ENCODE measurements at places on chromosomes 3 and 15. TPM values are rescaled to one million over a fixed set of nuclear protein-coding genes. Genes with fewer than 3 reads are reported as not detected.

Gene CCDC80
- 0.28 TPM for total RNA-seq

Gene TGM4
- total RNA-seq = not detected

Gene CCR9
- not detected for total RNA-seq

Gene SUSD5
- total RNA-seq = not detected

Gene PLAAT1
- total RNA-seq = not detected

Gene CRYBG3
- 0.28 TPM for total RNA-seq

Gene FANCD2OS
- not detected for total RNA-seq

Gene KY
- not detected for total RNA-seq

Gene DUOXA1
- total RNA-seq = not detected

Gene BFSP2
- 19.2 TPM for total RNA-seq

Gene BCL2A1
- 2.3 TPM for total RNA-seq

Gene SH2D7
- total RNA-seq = not detected

Gene SAMD7
- 0.96 TPM for total RNA-seq

Gene PPP4R2
- 86.5 TPM for total RNA-seq

Gene GOLGA8G
- not detected for total RNA-seq

Gene ACKR4
- total RNA-seq = 3.8 TPM

Gene STAC
- not detected for total RNA-seq

Gene DPPA2
- total RNA-seq = not detected

Gene TICRR
- total RNA-seq = 44.4 TPM

Gene PPP1R14D
- total RNA-seq = not detected

Gene GABRG3
- total RNA-seq = not detected

Gene ECE2
- not detected for total RNA-seq

Gene ITGA11
- total RNA-seq = not detected

Gene SETD2
- 79.3 TPM for total RNA-seq

Gene CCDC54
- total RNA-seq = not detected

Gene ITIH4
- total RNA-seq = 4.6 TPM

Gene NUP210
- 232 TPM for total RNA-seq

Gene NTRK3
- 2.5 TPM for total RNA-seq

Gene EAF1
- 21.6 TPM for total RNA-seq

Gene LIPC
- not detected for total RNA-seq

Gene ZMYND10
- total RNA-seq = 2.8 TPM

Gene DPH3
- 14.4 TPM for total RNA-seq

Gene GTF2A2
- total RNA-seq = 138 TPM

Gene SEMA6D
- total RNA-seq = not detected

Gene WDR76
- 170 TPM for total RNA-seq

Gene TAMM41
- total RNA-seq = 42.0 TPM

Gene CD276
- total RNA-seq = not detected

Gene MASP1
- not detected for total RNA-seq

Gene FSD2
- 0.28 TPM for total RNA-seq

Gene LCTL
- not detected for total RNA-seq

Gene GRM2
- 0.11 TPM for total RNA-seq

Gene TRH
- not detected for total RNA-seq

Gene GP5
- not detected for total RNA-seq
